Activated naive CD4-positive, alpha-beta T cell treated with anti-CD3 and anti-CD28 coated beads, Interleukin-2, amount 50 U/mL, for 16 hours (primary cell): ENCODE measurements at places on chromosomes 6 and 20.

- no peak for DNase-seq
These were observed 3.4 kb upstream of the SLC35D3 start for GRCh38 chr6:136918706-136919105.

DNA sequence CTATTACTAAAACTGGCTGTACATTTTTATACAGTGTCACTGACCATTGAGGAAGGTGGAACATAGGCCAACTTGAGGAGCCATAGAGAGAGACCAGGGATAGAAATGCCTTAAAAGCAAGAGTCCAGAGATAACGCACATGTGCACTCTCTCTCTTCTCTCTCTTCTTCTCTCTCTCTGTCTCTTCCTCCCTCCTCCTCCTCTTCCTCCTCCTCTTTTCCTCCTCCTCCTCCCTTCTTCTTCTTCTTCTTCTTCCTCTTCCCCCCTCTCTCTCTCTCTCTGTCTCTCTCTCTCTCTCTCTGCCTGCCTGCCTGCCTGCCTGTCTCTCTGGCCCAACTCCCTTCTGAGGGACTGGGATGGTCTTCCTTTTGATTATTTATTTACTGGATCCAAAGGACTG lies 16.3 kb upstream of the ADIG start:
- DNase-seq, result no peak

- DNase-seq, result no peak
These were observed 9.5 kb upstream of the UQCC2 start for GRCh38 chr6:33720998-33721397.

- DNase-seq, result no peak
These were observed 197.6 kb downstream of the DTNBP1 start for GRCh38 chr6:15465212-15465611.
